ENCODE measurements at places on chromosomes 11 and 22. TPM values are rescaled to one million over a fixed set of nuclear protein-coding genes. Genes with fewer than 3 reads are reported as not detected.

GRCh38 chr11:44852159-44852747 lies 98.4 kb downstream of the TP53I11 start:
- DNase-seq, result no peak

GRCh38 chr11:79363861-79364378 lies 76.9 kb downstream of the TENM4 start:
- DNase-seq, result no peak

Gene FOLH1
- total RNA-seq, result not detected

DNA sequence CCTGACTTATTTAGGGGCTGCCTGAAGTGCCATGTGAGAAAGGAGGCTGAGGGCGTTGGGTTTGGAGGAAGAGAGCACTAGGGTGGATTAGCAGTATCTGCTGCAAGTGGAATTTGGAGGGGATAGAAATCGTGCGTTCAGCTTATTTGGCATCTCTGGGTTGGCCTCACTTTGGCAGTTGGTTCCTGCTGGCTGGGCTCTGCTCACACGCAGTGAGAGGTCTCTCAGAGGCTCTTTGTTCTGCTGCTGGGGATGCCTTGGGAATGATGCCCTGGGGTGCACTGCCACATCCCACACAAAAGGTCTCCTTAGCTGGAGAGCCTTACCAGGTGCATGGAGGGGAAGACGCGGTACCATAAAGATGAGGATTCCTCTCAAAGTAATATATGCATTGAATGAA lies 17.7 kb upstream of the MICAL2 start:
- no peak for DNase-seq

DNA sequence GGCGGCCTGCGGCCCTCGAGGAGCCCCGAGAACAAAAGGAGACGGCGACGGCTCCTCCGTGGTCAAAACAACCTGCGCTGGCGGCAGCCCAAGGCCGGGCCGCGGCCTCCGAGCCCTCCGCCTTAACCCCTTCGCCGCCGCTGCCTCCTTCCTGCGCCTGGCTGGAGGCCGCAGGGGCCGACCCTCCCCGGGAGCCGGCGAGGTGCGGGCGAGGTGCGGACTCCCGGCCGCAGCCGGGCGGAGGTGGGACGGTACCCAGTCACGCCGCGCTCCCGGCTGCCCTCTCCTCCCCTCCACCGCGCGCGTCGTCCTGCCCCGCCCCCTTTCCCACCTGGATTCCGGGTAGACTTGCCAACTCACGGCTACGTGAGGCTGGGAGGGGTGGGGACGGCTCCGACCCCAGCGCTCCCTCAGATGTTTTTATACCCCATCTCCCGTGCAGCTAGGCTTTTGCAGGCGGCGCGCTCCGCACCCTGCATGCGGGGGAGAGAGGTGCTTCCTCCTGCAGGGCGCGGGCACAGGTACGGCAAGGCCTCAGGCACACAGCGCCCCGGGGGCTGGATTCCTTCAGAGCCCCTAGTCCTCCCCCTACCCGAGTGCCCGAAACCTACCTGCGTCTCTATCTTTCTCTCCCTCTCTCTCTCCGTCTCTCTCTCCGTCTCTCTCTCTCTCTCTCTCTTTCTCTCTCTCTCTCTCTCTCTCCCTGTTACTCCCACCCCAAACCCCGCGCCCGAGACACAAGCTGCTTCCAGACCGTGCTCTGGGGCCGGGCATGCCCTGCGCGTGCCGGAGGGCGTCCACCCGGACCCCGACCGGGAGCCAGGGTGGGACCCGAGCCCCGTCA lies 2.0 kb downstream of the PDGFB start:
- DNase-seq, result peak; percentile 83

DNA sequence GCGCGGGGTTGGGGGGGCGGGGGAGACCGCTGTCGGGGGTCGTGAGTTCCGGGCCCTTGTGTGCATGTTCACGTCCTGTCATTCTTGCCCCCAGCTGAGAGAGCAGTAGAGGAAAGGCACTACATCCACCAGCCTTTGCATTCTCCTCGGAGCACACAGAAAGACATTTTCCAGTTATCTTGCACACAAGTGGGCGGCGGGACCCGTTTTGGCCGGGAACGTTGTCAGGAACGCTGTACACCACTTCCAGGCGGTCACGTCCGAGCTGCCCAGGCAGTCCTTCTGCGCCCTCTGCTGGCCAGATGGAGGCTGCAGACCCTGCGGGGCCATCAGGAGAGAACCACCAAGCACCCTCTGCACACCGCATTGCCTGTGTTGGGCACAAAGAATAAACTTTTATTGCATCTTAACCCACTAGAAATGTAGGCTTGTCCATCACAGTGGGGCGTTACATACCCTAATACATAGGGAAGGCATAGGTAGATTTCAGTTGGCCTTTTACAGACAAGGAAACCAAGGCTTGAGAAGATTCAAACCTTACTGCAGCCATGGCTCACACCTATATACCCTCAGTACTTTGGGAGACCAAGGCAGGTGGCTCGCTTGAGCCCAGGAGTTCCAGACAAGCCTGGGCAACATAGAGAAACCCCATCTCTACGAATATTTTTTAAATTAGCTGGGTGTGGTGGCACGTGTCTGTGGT lies 2.8 kb upstream of the CDKN1C start:
- DNase-seq, result peak; percentile 89

DNA sequence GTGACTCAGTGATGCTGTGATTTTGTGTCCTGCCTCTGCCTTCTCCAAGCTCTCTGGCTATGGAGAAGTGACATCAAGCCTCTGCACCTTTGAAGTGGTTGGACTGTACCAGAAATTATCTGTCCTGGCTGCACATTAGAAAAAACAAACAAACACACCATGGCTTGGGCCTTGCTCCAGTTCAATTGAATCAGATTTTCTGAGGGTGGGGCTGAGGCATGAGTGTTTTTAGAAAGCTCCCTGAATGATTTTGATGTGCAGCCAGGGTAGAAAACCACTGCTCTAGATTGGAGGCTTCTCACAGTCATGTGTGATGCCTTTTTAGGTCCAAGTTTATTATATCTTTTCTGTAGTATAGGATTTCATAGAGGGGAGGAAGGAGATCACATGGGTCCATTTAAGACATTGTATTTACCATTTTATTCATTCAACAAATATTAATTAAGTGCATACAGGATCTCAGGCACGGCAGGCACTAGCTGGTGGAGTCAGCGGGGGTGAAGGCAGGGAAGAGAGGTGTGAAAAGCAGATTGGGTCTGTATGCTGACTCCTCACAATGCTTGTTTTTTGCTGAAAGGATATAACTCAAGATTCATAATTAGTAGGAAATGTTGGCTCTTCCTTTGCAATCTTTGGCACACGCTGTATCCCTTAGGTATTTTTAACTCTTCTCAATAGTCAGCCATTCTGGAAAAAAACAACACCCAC lies 7.1 kb upstream of the VSTM5 start:
- DNase-seq, result no peak

Gene PHLDA2
- 18.7 TPM for total RNA-seq

DNA sequence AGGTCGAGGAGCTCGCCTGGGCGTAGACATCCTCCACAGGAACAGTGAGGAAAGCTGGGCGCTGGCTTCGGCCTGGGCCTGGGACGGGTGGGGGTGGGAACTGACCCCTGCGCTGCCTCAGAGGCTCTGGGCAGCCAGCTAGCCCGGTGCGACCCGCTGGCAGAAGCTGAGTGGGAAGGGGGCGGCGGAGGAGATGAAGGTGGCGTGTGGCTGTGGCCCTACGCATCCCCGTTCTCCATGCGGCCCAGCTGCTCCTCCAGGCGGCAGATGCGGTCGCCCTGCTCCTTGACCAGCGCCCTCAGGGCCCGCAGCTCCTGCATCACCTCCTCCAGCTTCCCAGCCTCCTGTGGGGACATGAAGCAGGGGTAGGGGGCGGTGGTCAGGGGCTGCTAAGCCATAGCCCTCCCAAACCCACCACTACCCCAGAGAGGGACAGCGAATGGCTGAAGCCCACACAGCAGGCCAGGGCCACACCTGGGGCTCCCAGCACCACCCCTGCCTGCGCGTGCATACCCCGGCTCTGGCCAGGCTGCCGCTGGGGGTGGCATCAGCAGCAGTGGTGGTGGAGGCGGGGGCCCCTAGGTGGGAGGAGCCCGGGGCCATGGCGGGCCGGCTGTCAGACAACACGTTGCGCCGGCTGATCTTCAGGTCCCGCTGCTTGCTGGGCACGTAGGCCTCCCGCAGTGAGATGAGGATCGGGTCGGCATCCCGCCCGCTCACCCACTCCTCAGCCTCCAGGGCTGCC lies 848 bp upstream of the PTPRCAP start:
- no peak for DNase-seq

Gene DGCR8
- 53.1 TPM for total RNA-seq

- DNase-seq, result no peak
Observed at GRCh38 chr11:35065566-35065965, 73.4 kb upstream of the CD44 start.

All from Caco-2 (cell line).